ENCODE measurements at places on chromosomes 3 and 15.

DNA sequence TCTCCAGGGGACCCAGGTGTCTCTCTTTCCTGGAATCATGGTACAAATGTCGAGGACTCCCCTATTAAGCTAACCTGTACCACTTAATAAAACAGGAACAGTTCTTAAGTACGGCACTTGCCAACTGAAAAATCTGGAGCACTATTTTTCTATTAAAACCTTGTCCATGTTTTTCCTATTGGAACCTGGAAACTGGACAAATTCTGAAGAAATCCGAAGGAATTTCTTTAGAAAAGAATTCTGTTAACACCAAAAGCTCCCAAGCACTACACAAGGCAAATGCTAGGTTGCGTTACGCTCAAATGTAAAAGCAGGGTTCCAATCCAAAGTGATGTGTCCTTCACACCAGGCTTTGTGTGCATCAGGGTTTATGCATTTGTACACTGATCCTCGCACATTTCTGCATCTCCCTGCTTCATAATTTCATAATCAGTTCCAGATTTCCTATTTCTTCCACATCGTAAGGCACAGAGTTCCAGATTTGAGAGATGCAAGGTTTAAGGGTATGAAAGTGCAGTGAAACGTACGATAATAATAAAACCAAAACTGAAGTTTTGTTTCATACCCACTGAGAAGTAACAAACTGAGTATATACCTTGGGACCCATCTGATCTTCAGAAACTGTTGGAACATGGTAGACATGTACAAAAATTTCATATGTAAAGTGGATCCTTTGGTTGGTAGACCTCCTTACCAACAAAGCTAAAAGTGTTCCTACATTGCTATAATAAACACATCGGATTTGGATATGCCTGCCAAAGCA lies 132.1 kb upstream of the WNT5A start:
- DNase-seq, result no peak

DNA sequence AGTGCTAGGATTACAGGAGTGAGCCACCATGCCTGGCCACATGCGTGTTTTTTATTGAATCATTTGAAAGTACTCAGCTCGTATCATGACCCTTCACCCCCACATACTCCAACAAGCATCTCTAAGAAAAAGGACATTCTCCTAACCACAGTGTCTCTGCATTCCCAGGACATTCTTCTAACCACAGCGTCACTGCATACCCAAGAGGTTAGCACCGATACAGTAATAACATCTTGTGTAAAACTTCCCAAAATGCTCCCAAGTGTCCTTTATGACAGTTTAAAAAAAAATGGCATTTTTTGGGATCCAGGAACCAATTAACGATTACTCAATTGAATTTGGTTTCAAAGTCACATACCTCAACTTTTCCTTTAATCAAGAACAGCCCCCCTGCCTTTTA lies 39.6 kb downstream of the FLNB start:
- no peak for DNase-seq

GRCh38 chr3:23592961-23593931 lies 212.5 kb upstream of the UBE2E1 start:
- no peak for DNase-seq

DNA sequence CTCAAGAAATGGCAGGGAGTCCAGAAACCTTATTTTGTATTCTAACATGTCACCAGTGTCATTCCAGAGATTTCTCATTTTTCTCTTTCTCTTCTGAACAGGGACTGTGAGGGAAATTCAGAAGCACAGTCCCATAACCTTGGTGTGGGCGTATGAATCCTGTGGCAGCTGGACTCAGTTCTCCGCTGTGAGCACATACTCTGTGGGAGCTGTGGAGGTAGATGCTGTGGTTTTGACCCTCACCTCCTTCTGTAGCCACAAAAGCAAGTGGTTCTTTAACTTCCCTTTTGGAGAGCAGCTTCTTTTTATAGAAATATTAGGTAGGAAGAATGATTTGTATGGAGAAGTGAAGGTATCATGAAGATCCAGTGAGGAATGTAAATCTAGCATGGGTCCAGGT lies 13.4 kb downstream of the TMEM207 start:
- DNase-seq, result no peak

DNA sequence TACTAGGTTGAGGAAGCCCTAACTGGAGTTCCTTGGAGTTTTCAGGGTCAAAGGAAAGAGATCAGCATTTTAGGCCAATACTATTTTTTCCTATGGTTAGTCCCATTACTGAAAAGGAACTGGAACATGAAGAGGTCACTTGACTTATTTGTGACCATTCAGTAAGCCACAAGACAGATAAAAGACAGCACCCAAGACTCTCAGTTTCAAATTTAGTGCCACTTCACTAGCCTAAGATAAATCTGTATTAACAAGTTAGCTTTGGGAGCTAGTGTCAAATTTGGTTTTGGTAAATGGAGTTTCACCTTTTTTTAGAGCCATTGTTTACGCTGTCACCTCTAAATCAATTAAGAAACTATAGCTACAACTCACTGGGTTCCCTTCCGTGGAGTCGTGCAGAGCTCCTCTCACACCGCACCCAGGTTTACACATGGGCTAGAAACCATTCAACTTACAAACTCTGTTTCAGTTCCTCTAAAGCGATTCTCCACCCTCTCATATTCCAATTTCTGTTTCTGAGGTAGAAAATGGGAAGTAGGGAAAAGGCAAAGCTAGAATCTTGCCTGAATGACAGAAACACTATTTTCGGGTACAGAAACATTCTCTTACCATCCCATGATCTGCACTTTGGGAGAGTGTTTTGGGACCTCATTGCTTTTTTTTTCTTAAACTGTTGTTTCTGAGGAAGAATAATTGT lies 14.4 kb downstream of the CCDC32 start:
- no peak for DNase-seq

GRCh38 chr15:90004671-90005070 lies 3.5 kb downstream of the ZNF710 start:
- no peak for DNase-seq

GRCh38 chr3:48353987-48354386 lies 18.0 kb upstream of the FBXW12 start:
- DNase-seq, result no peak
